ENCODE measurements at places on chromosomes 4 and X.

DNA sequence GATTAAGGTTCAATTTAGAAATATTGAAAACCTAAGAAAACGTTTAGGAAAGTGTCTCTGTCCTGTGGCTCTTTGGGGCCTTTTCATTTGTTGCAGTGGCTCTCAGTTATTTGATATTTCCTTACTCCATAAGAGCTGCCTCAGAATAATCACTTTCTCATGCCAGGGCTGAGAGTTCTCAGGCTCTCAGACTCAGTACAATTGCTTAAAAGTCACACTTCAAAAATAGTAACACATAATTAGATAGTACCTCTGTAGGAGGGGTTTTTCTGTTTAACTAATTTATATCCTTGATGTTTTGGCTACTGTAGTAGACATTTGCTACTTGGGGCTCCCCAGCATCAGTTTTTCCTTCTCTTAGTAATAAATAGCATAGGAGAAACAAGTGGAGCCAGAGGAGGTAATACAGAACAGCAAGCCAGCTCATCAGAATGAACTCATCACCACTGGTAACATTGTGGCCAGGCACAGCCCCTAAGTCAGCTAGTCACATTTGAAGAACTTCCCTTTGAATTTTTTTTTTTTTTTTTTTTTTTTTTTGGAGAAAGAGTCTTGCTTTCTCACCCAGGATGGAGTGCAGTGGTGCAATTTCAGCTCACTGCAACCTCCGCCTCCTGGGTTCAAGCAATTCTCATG lies 8.0 kb upstream of the HNRNPD start:
- no peak for DNase-seq

GRCh38 chr4:125689805-125690204 lies 375.1 kb downstream of the FAT4 start:
- DNase-seq: no peak

- DNase-seq: no peak
Measured at GRCh38 chr4:22428441-22428840, 87.4 kb downstream of the ADGRA3 start.

DNA sequence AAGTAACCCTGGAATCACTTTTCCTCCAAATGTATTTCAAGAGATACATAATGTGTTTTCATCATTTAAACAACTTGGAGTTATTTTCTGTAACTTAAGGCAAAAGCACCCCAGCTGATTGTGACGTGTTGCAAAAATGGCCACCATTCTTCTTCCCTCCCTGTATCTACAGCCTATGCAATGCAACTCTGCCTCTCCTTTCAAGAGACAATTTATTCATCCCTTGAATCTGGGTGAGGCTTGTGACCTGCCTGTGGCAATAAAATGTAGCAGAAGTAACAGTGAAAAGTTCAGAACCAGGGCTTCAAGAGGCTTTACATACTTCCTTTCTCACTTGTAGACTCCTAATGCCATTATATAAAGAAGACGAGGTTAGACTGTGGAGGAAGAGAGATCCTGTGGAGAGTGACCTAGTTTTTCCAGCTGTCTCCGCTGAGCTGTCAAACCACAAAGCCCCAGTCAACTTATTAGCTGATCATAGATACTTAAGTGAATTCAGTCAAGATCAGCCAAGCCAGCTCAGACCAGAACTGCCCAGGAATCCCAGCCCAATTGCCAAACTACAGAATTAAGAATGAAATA lies 81.0 kb upstream of the KLF3 start:
- peak; percentile 34 for DNase-seq

- no peak for DNase-seq
Measured at GRCh38 chrX:67721321-67721720, 177.5 kb downstream of the AR start.

- DNase-seq: peak; percentile 81
Measured at GRCh38 chr4:101171747-101172146, 175.6 kb downstream of the PPP3CA start.

GRCh38 chr4:57214654-57215411 lies 104.6 kb upstream of the IGFBP7 start:
- DNase-seq: no peak

- no peak for DNase-seq
Measured at GRCh38 chrX:127177966-127178365, 358.4 kb downstream of the PRR32 start.

- DNase-seq: peak; percentile 67
Measured at GRCh38 chr4:84503495-84504437, 4.7 kb upstream of the NKX6-1 start.

DNA sequence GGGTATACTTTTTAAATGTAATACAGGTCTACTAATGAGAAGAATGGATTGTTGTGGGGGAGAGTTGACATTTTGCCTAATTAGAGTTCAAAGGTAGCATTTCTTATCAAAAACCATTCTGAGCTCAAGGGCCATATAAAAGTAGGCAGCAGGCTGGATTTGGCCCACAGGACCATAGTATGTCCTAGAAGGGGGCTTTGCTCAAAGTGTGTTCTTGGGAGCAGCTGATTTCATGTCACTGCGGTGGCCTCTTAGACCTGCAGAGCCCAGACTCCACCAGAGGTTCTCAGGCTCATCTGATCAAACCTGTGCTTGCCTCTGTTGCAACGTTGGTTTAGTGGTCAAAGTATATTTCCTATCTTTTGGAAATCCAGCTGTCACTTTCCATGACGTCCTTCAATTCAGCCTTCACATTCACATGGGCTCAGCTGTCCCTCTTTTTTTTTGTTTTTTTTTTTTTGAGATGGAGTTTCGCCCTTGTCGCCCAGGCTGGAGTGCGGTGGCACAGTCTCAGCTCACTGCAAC lies 34.6 kb upstream of the TENM3 start:
- DNase-seq: no peak

DNA sequence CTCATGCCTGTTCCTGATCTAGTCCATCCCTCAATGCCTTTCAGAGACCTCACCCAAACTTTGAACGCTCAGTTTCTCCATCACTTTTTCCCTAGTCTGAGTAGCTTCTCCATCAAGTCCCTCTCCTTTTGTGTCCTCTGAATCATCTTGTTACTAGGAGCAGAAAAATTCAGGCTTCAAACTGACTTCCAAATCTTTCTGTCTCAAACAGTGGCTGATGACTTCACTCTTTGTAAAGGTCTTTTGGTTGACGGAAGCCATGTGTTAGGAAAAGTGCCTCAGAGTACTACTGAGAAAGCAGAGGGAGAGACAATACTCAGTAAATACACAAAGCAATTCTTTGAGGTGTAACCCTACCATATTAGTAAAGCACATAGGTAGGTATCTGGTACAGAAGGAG lies 65.7 kb upstream of the CAMK2D start:
- peak; percentile 64 for DNase-seq

DNA sequence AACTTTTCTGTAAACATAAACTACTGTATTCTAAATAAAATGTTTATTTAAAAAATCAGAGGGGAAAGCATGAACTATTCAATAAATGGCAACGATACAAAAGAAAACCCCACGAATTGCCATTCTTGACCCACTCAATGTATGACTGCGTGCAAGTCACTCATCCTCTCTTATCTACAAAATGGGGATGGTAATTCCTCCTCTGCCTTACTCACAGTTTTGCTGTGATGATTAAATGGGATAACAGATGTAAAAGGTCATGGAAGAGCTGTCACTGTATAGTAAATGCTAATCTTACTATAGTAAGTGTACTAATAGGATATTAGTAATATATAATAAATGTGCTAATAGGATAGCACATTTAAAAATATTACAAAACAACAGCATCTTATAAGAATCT lies 173.4 kb downstream of the SCFD2 start:
- DNase-seq: no peak

DNA sequence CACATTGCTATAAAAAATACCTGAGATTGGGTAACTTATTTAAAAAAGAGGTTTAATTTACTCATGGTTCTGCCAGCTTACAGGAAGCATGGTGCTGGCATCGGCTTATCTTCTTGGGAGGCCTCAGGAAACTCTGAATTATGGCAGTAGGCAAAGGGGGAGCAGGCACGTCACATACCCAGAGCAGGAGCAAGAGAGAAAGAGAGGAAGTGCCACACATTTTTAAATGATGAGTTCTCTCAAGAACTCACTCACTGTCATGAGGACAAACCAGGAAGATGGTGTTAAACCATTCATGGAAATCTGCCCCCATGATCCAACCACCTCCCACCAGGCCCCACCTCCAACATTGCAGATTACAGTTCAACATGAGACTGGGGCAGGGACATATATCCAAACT lies 10.0 kb upstream of the AFF1 start:
- peak; percentile 96 for DNase-seq

DNA sequence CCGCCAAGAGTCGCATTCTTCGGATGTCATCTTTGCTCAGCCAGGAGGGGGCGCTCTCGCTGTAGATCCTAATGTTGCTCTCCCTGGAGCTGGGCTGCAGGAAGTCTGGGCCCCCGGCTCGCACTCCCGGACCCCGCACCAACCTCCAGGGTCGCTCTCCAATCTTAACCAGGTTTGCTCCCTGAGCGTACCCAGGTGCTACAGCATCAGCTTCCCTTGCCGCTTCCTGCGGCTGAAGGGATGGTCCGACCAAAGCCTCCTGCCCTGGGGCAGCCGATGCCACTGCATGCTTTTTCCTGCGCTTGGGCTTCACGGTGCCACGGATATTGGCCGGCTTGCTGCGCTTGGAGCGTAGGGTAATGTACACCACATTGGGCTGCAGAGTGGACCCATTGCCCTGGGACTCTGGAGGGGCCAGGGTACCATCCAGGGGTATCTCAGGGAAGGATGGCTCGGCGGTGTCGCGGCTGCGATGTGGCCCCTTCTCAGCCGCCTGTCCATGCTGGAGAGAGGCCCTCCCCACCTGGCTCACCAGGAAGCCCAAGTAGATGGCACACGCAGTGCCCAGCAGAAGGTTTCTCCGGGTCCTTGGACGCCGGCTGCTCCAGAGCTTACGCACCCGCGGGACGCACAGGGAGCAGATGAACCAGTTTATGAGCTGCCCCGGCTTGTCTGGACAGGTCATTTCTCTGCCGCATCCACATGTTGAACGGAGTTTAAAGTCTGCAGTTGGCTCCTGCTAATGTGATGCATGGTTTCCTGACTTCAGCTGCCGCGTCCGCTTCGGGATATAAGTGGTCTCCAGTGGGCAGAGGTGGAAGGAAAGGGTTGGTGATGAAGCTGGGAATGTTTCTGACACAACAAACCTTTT lies 1.9 kb downstream of the GASK1B start:
- DNase-seq: no peak

- peak; percentile 95 for DNase-seq
Measured at GRCh38 chr4:181966104-181966551, 277.1 kb upstream of the TENM3 start.

DNA sequence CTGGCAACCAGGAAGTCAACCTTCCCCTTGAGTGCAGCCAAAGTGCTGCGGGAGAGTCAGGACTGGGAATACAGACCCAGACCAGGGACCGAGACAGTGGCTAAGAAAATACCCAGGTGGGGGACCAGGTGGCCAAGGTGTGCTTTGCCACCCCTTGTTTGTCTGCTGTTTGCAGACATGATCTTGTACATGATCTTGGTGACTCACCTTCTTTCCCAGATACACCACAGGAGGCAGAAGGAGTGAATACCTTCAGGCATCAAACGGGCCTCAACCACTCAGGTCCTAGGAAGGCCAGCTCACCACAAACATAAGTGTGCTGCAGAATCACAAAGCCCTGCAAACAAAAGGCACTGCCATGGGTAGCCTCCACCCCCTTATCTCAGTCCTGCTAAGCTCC lies 62.0 kb downstream of the CNGA2 start:
- no peak for DNase-seq

DNA sequence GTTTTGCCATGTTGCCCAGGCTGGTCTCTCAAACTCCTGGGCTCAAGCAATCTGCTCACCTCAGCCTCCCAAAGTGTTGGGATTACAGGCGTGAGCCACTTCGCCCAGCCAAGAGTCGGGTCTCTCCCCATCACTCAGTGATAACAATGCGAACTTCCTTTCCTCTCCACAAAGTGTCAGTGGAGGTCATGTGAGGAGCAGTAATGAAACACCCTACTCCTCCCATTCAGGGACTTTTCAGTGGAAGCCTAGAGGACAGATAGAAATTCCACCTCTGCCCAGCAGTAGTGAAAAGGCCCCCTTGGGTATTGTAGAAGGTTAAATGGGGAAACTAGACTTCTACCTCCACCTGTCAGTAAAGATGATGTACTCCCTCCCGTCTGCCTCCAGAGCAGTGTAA lies 141.9 kb upstream of the STK26 start:
- no peak for DNase-seq

DNA sequence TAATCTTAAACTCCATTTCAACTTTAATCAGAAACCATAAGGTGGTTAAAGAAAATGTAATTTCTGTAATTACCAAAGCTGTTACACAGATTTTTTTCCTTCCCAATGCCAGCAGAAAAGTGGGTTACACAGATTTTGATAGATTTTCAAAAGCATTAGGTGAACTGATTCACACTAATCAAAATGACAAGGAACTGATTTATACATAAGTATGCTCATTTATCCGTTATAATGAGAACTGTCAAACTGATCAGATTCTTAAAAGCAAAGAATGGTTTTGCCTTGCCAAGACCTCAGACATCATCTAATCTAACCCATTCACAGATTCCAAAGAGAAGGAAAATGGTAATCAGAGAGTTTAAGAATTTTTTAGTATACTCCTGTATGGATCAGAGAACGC lies 5.2 kb downstream of the UGDH start:
- no peak for DNase-seq

DNA sequence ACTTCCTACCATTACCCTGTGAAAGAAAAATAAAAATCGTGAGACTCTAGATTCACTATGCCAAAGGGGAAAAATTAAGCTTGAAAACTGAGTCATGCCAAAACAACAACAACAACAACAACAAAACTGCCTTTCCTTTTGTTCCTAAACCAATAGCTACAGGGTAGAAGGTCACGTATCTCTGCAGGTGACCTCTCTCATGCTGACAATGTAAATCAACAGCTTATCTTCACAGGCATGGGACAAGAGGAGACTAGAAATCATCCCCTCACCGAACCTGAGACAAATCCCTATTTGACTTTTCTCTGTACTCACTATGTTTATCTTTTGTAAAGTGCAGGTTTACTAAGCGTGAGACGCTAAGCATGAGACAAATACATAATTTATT lies 20.5 kb upstream of the AADAT start:
- DNase-seq: no peak

GRCh38 chrX:49037883-49038475 lies 5.2 kb downstream of the TFE3 start:
- peak; percentile 29 for DNase-seq

DNA sequence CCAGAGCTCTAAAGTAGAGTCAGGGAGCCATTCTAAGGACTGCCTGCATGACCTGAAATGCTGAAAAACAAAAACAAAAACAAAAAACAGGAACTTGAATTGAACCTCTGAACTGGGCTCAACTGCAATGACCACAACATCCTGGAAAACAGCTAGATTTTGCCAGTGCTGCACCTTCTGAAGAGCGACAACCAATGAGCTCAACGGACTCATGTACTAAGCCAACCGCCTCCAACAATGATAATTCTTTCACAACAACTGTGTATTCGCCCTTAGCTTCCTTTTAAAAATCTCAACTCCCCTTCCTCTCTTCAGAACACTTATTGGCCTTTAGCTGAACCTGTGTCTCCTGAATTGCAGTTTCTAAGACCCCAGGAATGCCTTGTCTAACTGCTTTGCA lies 69.8 kb downstream of the HAUS3 start:
- DNase-seq: no peak

DNA sequence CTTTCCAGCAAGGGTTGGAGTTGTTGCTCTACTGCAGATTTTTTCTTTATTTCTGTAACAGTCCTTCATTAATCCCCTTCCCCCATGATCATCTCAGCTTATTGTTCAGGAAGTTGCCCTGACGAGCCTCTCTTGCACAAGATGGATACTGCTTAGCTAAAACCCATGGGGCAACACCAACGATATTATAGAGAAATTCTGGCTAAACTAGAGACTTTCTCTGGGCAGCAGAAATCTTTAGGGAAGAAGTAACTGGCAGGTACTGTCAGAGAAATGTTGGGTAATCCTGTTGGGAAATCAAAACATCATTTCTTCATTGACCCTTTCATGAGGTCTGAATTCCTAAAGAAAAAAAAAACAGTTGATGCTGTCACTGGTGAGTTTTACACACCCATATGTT lies 921.3 kb downstream of the NLGN4X start:
- no peak for DNase-seq

Data from fibroblast of skin of back (primary cell).